ENCODE measurements at places on chromosomes 11 and 22.

GRCh38 chr11:129700701-129701100 lies 114.9 kb upstream of the TMEM45B start:
- no peak for DNase-seq

DNA sequence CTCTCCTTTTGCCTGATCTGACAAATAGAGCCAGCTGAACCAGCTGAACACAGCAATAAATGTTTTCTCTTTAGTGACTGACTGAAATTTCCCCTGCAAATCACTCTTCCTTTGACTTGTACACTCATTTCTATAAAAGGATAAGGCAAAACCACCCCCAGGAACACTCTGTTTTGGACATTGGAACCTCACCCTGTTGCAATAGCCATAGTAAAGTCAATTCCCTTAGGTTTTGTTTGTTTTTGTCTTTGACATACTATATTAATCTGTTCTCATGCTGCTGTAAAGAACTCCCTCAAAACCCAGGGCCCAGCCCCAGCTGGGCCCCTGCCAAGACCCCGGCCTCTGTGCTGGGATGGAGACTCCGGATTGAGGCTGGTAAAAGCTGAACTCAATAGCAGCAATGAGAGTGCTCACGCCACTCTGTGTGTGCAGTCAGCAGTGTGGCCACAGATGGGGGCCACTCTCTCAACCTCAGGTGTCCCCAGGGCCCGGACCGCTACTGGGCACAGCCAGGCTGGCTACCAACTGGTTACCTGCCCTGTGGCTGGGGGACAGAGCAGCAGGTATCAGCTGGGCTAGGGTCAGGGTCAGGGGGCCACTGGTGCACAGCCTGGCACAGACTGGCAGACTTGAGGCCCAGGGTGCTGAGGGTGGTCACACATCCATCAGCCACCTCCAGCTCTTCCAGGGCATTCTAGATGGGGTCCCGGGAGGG lies 597.4 kb downstream of the LUZP2 start:
- no peak for DNase-seq

DNA sequence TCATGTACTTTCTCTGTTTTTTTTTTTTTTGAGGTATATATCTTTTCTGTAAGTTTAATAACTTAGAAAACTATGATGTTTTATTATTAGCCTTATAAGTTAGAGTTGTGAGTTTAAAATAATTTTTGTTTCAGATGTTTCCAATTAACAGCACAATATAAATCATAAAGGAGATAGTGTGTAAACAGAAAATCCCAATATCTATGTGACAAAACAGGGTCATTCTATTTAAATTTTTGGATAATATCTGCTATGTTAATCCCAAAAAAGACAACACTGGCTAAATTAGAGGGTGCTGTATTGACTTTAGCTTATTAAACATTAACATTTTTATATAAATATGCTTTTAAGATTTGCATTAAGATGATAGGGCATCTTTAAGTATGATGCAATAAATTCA lies 318.1 kb upstream of the CTSC start:
- DNase-seq: no peak

GRCh38 chr11:45347348-45348082 lies 61.4 kb upstream of the SYT13 start:
- no peak for DNase-seq

DNA sequence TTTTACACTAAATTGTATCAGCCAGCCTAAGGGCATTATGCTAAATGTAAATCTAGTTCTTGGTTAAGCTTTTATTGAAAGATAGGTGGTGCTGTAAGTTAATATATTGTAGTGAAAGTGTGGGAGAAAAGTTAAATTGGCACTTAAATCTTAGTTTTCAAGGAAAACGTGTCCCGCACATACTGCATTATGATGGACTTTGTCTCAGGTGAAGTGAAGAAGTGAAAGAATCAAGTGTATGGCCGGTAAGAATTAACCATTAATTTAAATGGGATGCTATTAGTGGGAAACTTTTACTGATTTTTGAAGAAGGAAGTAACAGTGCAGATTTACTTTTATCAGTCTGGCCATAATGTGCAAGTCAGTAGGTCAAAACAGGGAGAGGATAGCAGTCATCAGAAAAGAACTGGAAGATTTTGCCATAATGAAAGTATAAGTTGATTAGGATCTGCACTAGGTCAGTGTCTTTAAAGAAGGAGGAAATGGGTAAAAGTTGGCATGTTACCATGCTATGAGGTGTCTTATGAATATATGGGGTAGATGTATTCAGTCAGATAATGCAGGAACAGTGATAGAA lies 81.6 kb downstream of the PDHX start:
- DNase-seq: no peak

All from activated T-cell treated with anti-CD3 and anti-CD28 coated beads for 1 hour (primary cell).